IPS-NIHi11 (cell line): ENCODE measurements at places on chromosomes 11 and 22.

- no peak for DNase-seq
Observed at GRCh38 chr22:17542452-17542851, 20.8 kb upstream of the SLC25A18 start.

GRCh38 chr11:64842851-64843685 lies 1.4 kb downstream of the CDC42BPG start:
- DNase-seq: peak; percentile 49

DNA sequence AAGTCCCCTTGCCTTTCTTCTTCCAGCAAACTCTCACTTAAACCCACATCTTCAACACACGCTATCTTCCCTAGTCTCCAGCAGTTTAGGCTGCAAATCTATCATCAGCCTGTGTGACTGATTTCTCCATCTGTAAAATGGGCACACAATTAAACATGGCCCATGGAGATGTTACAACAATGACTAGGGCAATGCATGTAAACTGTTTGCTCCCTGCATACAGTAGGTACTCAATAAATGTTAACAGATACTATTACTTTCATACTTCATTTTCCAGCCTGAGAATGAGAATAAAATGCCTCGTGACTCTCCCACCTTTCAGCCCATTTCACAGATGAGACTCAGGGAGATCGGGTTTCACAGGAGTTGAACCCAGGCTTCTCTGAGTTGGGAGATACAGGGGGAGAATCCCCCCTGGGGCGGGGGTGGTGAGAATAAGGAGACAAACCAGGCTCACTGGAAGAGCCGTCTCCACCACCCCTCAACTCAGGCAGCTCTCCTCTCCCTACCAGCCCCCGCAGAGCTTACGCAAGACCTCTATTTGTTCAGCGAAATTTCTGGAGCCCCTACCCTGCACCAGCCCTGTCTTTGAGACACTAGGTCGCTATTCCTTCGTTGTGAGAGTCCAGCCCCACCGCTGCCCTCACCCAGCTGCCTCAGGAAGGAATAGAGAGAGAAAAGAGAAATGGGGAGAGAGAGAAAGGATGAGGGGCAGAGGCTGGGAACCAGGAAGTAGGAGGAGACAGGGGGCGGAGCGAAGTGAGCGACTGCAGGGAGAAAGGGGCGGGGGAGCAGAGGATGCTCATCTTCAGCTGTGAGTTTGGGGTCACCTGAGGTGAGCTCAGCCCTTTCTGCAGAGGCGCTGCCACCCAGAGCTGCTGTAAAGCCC lies 42.1 kb upstream of the KLHL35 start:
- DNase-seq: peak; percentile 81

DNA sequence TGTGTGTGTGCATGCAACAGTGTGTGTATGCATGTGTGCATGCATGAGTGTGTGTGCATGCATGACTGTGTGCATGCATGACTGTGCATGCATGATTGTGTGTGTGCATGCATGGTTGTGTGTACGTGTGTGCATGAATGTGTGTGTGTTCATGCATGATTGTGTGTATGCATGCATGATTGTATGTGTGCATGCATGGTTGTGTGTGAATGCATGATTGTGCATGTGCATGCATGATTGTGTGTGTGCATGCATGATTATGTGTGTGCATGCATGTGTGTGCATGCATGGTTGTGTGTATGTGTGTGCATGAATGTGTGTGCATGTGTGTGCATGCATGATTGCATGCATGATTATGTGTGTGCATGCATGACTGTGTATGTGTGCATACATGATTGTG lies 1052.0 kb downstream of the TBC1D22A start:
- no peak for DNase-seq

- peak; percentile 73 for DNase-seq
Observed at GRCh38 chr11:77039491-77040400, 5.5 kb downstream of the B3GNT6 start.

DNA sequence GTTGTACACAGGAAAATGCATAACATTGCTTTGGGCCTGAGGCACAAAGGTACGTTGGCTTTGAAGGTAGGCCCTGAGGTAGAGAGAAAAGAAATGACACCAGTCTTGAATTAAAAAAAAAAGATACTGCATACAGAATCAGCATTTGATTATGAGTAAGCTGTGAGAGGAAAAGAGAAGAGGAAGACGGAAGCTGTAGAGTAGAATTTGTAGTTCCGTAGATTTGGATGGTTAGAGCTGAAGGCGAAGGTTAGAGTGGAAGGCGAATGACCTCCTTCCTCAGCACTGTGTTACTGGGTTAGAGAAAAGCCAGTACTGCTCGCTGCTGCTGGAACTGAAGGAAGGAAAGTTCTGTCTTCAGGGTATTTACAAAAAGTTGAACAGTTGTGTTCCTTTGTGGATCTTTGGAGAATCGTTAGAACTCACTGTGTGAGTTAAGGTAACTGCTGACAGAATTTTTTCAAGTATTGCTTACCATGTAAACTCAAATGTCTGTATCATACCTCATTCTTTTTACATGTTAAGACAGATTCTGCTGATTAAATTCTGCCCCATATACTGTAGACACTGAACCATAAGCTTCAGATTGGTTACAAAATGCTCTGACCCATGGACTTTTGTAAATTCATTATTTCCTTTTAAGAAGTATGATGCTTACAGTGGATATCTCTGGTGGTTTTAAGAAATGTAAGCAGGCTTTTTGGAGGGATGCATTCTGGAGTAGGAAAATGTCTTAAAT lies 50.2 kb downstream of the MCAM start:
- no peak for DNase-seq

GRCh38 chr22:31077681-31078080 lies 3.4 kb upstream of the SMTN start:
- DNase-seq: no peak

- peak; percentile 80 for DNase-seq
Observed at GRCh38 chr11:28697920-28698827, 590.0 kb downstream of the METTL15 start.

GRCh38 chr22:46572911-46573780 lies 35.7 kb upstream of the CELSR1 start:
- no peak for DNase-seq

DNA sequence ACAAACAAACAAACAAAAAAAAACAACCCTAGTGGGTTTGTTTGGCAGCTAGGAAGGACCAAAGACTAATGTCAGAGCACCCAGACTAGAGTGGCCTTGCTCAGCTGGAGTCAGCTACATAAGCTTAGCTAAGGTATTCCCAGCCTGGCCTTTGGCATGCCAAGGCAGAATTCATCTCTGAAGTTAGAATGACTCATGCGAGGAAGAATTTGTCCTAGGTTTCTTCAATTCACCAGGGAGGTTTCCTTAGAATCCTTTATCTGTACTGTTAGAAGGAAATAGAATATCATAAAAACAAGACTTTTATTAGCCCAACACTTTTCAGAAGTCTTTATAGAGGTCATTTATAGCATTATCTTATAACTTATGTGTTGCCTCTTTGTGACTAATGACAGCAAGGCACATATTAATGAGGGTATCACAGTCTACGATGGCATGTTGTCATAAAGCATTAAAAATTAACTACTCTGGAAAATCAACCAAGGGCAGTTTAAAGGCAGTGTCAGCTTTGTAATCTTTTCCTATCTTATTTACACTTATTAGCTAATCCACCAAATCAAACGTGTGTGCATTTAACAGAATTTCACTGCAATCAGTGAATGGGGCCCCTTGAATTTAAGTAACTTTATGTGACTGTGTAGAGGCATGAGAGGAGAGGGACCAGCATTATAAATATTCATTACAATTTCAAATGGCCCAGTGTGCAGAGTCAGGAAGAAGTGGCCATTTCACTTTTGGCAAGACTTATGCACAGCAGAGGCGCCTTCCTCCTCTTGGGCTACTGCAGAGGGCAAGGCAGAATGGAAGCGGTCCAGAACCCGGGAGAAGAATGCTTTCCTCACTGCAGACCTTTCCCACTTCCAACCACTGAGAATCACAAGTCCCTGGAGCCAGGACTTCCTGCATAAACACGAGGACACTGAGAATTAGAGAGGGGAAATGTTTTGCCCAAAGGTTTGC lies 36.3 kb downstream of the SLC5A1 start:
- peak; percentile 46 for DNase-seq

- peak; percentile 3 for DNase-seq
Observed at GRCh38 chr11:1204381-1205101, 18.3 kb upstream of the MUC5B start.

- no peak for DNase-seq
Observed at GRCh38 chr11:2378527-2379210, 1.6 kb downstream of the CD81 start.

DNA sequence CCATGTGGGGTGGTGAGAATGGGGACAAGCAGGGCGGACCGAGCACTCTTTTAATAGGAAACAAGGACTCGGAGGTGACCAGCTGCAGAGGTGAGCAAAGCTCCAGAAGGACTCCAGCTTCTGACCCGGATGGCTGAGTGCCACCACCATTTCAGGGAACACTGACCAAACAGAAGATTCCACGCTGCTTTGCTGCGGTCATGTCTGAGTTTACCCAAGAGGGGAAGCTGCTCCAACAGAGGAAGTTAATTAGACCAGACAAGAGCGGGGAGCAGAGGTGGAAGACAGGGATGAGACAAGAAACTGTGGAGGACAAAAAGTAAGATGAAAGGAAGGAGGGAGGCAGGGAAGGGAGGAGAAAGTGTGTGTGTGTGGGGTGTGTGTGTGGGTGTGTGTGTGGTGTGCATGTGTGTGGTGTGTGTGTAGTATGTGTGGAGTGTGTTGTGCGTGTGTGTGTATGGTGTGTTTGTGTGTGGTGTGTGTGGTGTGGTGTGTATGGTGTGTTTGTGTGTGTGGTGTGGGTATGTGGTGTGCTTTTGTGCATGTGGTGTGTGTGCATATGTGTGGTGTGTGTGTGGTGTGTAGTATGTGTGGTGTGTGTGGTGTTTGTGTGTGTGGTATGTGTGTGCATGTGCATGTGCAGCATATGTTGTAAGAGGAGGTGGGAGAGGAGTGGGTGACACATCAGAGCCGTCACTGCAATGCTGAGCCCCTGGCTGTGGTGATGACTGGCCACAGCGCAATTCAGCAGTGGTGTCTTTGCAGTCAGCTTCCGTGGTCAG lies 82.2 kb upstream of the AKIP1 start:
- DNase-seq: no peak

- no peak for DNase-seq
Observed at GRCh38 chr22:38043151-38044039, 13.8 kb upstream of the PICK1 start.

DNA sequence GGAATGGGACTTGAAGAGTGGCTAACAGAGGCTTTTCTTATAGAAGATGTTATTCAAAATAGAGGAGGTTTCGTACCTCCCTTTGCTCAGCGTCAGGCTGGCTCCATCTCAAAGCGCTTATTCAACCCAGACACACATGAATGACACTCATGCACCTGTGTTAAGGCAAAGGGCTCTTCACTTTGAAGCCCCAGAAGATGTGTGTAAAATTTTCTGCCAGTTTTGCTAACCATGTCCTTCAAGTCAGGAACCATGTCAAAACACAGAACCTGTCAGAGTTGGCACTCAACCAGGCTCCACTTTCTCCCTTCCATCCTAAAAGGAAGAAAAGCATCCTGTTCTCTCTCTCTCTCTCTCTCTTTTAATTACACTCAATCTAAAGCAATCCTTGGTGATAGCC lies 352.8 kb upstream of the NARS2 start:
- DNase-seq: no peak

- DNase-seq: no peak
Observed at GRCh38 chr11:119643212-119643875, 85.7 kb downstream of the NECTIN1 start.
